Endothelial cell of coronary artery (primary cell): ENCODE measurements at places on chromosomes 4 and X. TPM values are rescaled to one million over a fixed set of nuclear protein-coding genes. Genes with fewer than 3 reads are reported as not detected.

TLR3 gene
- 0.72 and 2.2 TPM in 2 replicates for total RNA-seq

NXF3 gene
- total RNA-seq, result not detected in 2 replicates

GLOD5 gene
- not detected in 2 replicates for total RNA-seq

DMD gene
- total RNA-seq, result 7.0 and 10.4 TPM in 2 replicates

KLF8 gene
- 0.09 and 0.66 TPM in 2 replicates for total RNA-seq

TMEM128 gene
- 13.3 and 14.6 TPM in 2 replicates for total RNA-seq

C4orf46 gene
- total RNA-seq, result 6.5 and 12.7 TPM in 2 replicates

S100P gene
- 0.18 TPM in 1 of 2 replicates, not detected in the other for total RNA-seq

FMR1NB gene
- not detected in 2 replicates for total RNA-seq

VCX3A gene
- total RNA-seq, result not detected in 2 replicates

CORIN gene
- total RNA-seq, result 0.09 and 1.9 TPM in 2 replicates

MAOA gene
- 15.1 and 74.5 TPM in 2 replicates for total RNA-seq

KLHL5 gene
- total RNA-seq, result 75.9 and 166 TPM in 2 replicates

SMIM43 gene
- total RNA-seq, result 0.27 and 0.38 TPM in 2 replicates

TIMM8A gene
- 3.9 and 4.0 TPM in 2 replicates for total RNA-seq

WNK3 gene
- 0.45 and 0.66 TPM in 2 replicates for total RNA-seq

SOX3 gene
- total RNA-seq, result not detected in 2 replicates

TCEAL6 gene
- total RNA-seq, result not detected in 2 replicates

GAGE1 gene
- not detected in 2 replicates for total RNA-seq

DCAF12L2 gene
- total RNA-seq, result under 0.01 TPM in 1 of 2 replicates, not detected in the other

PPBP gene
- not detected in 2 replicates for total RNA-seq

C4orf36 gene
- total RNA-seq, result 0.18 TPM in 1 of 2 replicates, not detected in the other

SSX3 gene
- total RNA-seq, result not detected in 2 replicates

FAM47E gene
- total RNA-seq, result 0.18 and 0.28 TPM in 2 replicates

KLHL34 gene
- total RNA-seq, result not detected in 2 replicates
